HCEC 1CT (cell line): ENCODE measurements at places on chromosomes 6 and 20.

DNA sequence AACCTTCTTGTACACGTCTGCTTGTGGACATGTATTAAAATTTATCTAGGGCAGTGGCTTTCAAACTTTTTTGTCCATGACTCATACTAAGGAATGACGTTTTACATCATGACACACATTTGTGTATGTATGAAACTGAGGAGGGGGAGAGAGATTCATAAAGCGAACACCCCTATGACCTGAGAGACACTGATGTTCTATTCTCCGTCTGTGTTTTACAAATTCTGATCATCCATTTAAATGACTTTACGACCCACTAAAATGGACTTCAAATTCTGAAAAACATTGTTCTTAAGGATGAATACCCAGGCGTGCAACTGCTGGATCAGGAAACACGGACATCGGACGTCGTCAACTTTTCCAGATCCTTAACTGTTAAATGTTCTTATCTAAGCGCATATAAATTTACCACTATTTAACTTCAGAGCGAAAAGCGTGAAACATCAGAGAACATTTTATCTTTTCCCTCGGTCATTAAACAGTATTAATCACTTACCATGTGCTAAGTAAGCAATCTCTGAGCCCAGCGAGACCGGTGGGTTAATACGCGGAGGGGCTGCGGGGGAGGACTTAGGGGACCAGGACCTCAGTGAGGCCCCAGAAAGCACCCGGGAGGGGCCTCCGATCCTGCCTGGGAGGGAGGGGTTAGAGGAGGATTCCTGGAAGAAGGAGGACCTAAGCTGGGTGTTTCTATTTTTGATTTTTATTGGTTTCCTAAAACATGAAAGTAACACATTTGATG lies 1.2 kb downstream of the PLAGL1 start:
- peak; percentile 49 for DNase-seq

DNA sequence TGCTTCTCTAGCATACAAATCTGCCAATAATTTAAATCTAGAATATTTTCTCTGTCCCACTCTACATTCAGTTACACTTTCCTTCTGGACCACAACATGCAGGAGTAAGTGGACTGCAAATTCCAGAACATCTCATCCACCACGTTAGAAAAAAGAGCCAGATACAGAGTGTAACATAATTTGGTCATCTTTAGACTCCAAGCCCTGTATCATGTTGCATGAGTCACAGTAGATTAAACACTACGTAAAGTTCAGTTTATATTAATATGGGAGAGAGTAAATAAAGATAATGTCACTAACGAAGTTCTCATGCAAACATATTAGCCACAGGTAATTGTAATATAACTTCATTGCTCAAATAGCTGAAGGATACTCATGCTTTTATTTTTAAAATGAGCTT lies 327.0 kb downstream of the C6orf118 start:
- no peak for DNase-seq

DNA sequence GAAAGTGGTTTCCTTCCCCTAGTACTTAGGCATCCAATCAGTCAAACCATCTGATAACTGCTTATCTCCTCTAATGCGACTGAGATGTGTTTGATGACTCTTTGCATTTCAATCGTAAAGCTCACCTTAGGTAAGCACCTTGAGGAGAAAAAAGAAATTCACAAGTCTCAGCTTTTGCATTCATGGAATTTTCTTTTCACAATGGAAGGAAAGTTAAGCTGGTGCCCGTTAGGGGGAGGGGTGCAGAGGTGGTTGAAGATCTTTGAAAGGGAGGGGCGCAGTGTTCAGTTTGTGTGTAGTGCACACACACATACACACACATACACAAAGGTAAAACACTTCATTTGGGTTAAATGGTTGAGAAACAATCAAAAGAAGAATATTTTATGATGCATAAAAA lies 87.1 kb upstream of the SALL4 start:
- no peak for DNase-seq

DNA sequence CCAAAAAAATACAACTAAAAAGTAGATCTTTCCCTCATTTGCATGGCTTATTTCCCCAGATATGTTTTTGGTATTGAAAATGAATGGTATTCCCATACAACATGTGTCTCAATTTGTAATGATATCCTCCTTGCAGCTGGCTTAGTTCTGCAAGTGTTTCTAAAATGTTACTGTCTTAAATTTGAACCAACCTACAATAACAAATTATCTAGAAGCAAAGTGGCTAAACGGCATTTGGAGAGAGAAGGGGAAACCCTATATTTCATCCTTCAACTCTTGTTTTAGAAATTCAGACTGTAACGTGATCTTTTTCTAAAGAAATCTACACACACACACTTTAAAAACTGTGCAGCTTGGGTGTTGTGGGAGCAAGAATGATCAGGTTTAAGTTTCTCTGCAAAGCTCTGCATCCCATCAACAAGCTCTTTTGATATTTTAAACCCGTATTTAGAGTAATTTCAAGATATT lies 153.0 kb downstream of the SOBP start:
- no peak for DNase-seq

DNA sequence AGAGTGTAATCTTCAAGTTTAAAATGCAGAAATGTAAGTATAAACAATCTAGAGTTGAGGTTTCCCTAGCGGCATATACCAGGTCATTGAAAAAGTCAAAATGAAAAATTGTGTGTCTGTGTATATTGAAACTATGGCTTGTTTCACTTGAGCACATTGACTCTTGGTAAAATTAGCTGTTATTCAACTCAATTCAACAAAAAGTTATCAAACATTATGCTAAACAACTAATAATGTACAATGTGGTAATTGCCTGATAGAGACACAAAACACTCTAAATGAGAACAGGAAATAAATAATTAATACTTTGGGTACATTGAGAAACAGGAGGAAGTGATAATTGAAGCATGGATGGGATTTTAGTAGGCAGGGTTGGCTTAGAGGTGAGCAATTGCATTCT lies 444.8 kb downstream of the CDKAL1 start:
- DNase-seq = no peak

- peak; percentile 63 for DNase-seq
Measured at GRCh38 chr6:26158581-26159356, 71.5 kb downstream of the HFE start.

DNA sequence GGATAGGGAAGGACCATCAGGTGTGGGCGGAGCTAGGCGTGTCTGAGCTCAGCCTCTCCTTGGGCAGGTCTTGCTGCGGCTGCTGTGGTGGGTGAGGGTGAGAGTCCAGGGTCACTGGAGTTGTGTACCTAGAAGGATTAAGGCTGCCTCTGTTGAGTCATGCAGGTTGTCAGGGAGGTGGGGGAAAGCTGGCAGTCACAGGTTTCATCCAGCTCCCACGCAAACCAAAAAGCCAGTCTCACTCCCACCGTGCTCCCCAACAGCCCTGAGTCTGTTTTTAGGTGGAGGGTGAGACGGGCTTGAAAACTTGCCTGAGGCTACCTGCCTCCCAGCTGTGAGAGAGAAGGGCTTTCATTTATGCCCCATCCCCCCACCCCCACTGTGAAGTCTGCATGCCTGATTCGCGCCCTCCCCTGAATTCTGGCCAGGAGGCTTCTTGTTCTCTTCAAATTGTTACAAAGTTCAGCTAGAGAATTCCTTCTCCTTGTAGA lies 161.5 kb downstream of the MYLK4 start:
- DNase-seq = no peak

DNA sequence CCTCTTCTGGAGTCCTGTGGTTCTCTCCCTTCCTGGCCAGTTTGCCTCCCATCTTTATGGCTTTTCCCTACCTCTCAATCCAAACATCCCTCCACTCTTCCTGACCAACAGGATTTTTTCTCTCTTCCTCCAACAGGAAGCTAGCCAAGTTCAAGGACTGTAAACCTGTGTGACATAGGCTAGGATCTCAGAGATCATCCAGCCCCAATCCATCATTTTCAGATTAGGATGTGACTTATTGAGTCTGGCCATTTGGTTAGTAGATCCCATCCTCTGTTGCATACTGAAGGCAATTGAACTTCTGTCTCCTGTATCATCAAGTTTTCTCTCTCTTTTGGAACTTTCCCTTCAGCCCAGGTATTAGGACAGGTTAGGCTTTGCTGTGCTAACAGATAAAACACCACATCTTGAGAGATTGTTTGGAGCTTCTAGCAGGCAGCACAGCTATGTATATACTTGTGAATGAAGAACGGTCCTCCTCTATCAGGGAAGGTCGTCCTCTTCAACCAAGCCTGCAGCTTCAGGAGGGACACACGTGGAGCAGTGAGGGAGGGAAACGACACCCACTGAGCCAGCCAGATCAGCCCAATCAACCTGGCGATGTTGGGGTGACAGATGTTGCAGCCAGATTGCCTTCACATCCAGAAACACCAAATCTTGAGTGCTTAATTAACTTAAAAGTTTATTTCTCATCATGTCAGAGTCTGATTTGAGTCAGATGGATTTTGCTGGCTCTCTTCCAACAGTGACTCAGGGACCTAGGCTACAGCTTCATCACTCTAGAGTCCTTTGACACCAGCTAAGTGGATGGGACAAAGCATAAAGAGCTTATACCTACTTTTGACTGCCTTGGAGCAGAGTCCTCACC lies 106.8 kb downstream of the GJA10 start:
- DNase-seq = no peak

GRCh38 chr6:104477569-104477968 lies 382.1 kb downstream of the HACE1 start:
- no peak for DNase-seq

DNA sequence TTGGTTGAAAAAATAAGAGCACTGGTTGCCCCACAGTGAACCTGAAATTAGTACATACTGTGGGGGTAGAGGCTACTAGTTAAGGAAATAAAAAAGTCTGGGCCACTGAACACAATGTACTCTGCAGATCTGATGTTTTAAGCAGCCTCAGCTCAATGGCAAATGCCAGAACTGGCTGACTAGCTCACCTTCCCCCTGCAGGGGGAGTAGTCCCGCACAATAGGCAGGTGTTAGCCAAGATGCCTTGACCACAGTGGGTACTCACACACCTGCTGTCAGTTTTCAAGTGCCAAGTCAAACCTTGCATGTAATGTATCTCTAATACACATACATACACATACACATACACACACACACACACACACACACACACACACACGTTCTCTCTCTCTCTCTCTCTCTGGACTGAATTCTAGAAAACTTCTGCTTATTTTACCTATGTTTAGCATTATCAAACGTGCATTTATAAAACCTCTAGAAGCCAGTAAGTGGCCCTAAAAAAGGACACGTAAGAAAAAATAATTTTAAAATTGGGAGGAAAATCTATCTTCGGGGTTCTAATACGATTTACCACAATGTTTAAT lies 36.1 kb downstream of the GMDS start:
- peak; percentile 24 for DNase-seq

DNA sequence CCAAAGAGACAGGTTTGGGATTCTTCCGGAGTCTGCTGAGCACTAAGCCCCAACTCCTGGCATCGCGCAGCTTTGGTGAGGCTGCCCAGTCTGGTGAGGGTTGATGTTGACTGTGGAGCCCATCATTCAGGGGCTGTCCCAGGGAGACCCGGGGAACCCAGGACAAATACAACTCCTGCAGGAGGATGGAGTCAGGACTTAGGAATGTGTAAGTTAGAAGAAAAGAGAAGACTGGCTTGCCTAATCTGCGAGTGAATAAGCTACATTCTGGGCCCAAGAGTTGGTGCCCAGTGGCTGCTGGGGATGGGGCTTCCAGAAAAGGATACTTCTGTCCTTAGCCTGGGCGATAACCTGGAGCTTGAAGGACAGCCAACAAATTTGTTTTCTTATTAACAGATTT lies 47.9 kb downstream of the STK35 start:
- peak; percentile 27 for DNase-seq

DNA sequence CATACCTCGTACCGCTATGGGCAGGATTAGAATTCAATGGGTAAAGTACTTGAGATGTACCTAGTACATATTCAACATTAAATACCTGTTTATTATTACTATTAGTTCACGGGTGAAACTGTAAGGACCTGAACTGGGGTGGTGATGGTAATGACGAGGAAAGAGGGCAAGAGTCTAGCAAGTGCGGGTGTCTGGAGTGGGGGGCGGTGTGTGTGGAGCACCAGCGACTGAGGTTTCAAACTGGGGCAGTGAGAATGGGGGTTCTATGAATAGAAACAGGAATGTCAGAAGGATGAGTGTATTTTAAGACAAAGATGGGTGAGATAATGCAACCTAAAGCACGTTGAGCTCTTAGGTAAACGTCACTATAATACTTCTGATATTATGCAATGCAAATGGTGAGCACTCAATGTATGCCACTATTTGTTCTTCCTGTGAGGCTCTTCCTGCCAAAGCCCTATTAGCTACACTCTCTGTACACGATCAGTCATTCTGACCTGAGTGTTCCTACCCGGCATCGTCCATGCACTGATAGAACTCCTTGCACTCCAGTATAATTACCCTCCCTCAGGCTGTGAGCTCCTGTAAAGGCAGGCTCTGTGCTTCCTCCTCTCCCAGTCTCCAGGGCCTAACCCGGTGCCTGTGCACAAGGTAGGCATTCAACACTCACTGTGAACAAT lies 55.0 kb downstream of the ALDH5A1 start:
- no peak for DNase-seq

DNA sequence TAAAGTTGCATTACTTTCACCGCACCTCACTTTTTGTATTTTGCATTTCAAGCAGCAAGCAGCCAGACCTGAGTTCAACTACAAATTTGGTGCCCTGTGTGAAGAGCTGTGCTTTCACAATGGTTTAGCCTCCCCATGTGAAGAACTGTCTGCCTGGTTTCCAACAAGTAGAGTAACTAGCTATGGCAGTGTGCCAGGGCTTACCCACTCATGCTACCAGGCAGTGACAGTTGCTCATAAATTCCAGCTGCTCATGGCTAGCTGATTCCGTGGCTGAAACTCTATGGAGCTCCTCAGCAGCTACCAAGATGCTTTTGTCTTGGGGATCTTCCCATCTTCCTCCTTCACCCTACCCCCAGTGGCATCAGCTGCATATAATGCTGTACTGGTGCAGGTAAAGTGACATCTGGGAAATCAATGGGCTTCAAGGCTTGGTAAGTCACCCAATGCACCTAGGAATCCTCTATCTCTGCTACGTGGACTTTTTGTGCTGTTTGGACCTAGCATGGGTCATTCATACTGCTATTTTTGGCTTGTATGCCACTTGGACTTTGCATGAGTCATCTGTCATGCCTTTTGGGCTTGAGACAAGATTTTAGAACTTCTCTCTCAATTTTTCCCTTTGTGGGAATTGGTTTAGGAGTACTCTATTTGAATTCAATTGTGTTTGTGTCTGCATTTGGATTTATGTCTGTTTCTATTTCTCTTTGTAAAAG lies 176.5 kb upstream of the GJE1 start:
- no peak for DNase-seq
